Bronchial epithelial cell (primary cell): ENCODE measurements at places on chromosomes 4 and X.

DNA sequence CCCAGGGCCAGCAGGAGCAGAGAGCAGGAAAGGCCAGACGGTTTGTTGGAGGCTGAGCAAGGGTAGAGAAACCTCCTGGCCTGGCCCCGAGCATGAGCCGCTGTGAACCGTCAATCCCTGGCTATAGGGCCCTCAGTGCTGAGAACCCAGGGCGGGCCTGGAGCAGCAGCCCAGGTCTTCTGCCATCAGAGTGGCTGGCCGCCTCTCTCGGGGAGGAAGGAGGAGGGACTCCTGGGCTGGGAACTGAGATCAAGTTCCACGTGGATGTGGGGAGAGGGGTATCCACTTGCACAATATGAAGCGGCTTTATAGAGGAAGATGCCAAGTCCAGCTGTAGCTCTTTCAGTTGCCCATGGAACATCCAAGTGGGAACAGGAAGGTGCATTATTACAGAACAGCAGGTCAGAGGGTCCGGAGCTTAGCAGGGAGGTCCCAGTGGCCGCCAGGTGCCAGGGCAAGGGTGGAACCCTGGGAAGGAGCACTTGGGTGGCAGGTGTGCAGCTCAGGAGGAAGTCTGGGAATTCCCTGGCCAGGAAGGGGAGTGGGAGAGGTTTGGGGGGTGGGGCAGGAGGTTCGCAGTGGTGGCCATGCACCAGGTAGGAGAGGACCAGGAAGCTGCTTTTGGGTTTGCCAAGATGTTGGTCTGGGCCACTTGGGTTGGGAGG is 31.7 kb upstream of the CRMP1 start:
- DNase-seq = no peak

DNA sequence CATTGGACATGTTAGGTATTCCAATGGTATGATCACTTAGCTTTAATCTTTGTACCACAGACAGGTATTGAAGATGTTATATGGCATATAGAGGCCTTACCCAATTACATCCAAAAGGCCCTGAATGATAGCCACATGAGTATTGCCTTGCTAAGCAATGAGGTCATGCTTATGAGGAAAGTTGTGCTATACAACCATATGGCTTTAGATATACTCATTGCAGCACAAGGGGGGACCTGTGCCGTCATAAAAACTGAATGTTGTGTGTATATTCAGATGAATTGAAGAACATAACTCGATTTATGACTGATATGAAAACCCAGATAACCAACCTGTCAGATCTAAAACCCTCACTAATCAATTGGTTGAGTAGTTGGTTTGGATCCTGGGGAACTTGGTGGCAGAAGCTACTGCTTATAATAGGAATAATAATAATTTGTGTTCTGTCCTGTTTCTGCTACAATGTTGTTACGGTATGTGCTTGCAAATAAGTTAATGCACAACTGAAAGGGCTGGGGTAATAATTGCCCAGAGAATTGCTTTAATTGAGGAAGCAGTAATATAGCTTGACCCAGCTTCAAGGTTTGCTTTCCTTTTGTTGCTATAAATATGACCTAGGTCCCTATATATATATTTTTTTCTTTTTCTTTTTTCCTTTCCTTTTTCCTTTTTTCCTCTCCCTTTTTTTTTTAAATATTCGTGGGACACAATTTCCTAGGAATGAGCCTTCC is 21.5 kb upstream of the CSTF2 start:
- DNase-seq = no peak

GRCh38 chrX:103538728-103539127 is 19.4 kb upstream of the RAB40A start:
- peak; percentile 40 for DNase-seq

GRCh38 chr4:149988087-149988410 is 90.2 kb upstream of the DCLK2 start:
- no peak for DNase-seq

DNA sequence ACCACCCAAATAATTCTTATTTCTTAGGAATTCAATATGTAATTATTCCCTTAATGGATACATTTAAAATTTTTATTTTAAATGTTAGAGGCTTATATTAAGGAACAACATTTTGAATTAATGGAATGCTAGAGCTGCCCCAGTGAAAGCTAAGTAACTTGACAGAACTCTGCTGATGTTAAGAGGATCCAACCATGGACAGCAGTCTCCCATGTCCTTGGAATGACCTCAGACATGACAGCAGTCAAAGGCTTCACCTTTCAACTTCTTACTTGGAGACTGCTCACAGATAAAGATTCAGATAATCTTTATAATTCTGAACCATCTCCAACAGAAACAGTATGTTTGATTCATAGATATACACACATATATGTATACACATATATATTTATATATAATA is 17.2 kb downstream of the PDLIM3 start:
- no peak for DNase-seq

DNA sequence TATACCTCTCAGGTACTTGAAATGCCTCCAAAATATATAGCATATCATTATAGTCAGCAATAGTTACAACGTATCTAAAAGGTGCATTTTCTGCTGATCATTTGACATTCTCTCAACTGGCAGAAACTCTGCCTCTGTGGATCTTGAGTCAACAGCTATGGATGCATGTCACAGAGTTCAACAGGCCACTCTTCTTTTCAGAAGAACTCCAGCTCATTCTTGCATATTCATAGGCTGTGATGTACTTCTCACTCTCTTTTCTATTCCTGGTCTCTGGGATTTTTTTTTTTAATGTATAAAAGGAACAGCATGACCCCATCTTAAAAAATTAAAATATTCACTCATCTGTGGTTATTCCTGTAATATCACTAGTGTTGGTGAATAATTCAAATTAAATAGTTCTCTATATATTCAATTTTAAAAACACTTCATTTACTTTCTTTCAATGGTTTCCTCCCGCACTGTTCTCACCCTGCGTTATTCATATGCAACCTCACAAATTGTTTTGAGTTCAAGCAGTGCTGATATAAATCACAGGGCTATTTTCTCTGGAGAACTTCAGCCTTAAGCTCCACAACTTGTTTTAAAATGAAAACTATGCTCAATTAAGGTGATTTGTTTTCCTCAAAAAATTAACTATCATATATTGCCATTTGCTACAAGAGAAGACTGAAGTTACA is 1111.2 kb upstream of the ADGRL3 start:
- no peak for DNase-seq

GRCh38 chr4:46986922-46987638 is 6.3 kb downstream of the GABRA4 start:
- no peak for DNase-seq

DNA sequence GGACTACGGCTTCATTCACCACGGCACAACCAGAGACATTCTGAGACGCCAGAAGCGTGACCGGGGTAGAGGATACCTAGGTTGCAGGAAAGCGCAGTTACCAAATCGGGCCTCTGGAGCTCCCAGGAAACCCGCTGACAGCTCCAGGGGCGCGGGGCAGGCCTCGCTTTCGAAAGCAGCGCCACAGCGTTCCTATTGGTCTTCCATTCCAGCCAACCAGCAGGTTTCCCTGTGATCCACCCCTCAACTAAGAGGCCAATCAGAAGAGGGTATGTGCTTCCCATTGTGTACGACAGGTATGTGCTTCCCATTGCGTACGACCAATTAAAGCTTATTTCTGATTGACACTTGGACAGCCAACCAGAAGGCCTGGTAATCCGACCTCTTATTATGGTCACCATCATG is 14.9 kb downstream of the SNX12 start:
- no peak for DNase-seq

DNA sequence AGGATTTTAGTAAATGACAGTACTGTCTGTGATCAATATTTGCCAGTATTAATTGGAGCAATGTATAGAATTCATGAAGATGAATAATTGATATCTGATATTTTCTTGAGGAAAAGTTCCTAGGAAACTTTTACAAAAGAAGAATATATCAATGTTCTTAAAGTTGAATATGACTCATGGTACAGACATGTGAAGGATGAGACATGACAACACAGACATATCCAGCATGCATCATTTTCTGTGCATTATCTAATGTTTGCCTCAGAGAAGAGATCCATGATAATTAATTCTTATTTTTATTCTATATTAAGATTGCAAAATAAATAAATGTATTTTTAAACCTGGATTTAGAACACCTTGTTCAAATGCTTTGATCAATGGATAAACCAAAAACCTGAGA is 452.9 kb upstream of the EPHA5 start:
- DNase-seq = no peak

GRCh38 chrX:120653000-120653399 is 23.1 kb upstream of the C1GALT1C1 start:
- DNase-seq = no peak

DNA sequence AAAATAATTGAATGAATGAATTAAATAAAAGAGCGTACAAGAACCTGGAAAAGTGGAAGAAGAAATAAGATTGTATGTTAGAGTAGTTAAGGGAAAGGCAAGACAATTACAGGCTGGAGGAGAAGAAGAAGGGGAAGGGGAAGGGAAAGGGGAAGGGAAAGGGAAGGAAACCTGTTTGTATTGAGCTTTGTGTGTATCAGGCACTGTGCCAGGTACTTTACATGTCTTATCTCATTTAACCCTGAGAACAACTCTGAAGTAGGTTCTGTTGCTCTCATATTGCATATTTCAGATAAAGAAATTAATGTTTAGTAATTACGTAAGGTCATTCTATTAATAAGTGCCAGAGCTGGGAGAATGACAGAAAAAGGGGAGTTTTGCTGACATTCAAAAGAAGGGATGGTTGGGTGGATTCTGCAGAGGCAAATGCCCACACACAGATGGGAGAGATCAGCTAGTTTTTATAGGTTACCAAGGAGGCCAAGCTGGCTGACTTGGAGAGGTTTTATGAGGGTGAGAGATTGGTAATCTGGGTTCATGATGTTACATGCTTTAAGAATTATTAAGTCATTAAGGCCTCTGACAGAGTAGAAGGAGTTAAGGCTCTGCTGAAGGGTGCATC is 92.3 kb upstream of the LCORL start:
- DNase-seq = no peak

DNA sequence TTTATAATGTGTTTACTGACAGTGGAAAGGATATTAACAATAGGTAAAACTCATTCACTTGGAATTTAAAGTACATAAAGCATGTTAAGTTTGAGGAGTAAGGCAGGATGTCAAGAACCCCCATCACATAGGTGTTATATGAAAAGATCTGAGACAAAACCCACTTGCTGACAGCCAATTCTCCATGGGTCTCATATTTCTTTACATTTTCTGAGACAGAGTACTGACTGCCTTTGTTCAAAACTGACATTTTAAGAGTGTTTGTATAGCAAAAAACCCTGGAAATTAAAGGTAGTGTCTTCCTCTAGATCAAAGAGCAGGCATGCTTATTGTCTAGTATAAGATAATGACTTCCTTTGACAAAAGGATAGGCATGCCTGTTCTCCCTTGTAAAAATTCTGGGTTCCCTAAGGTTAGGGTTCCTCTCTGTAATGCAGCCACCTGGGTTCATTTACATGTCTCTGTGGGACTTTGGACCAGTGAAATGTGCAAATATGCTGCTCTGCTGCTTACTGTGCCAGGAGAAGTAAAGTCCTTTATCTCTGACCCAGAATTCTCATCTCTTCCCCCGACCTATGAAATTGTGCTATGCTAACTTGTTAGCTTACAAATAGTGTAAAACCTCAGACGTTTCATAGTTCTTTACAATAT is 123.6 kb downstream of the PCDH18 start:
- DNase-seq = no peak

GRCh38 chr4:185711726-185712125 is 100.3 kb downstream of the SORBS2 start:
- peak; percentile 93 for DNase-seq

DNA sequence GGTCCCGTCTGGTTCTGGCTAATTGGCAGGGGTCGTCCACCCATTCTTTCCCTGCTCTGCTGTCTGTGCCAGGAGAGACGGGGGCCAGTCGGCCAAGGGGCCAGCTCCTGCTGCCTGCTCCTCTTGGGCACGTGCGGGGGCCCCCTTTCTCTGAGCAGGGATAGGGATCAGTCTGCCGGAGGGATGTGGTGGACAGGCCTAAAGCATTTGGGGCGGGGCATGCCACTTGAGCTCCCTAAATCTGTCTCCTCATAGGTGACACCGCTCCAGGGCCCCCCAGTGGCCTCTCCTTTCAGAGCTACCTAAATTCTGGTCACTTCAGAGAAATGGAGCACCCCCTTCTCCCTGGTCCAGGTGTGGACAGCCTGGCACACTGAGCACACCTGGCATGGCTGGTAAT is 4.2 kb upstream of the MSANTD1 start:
- no peak for DNase-seq

GRCh38 chr4:183335369-183335940 is 13.2 kb upstream of the CLDN24 start:
- peak; percentile 95 for DNase-seq

- DNase-seq = no peak
Measured at GRCh38 chr4:8306511-8307021, 37.0 kb downstream of the HTRA3 start.

GRCh38 chrX:118579417-118579816 is 83.8 kb downstream of the DOCK11 start:
- DNase-seq = no peak

DNA sequence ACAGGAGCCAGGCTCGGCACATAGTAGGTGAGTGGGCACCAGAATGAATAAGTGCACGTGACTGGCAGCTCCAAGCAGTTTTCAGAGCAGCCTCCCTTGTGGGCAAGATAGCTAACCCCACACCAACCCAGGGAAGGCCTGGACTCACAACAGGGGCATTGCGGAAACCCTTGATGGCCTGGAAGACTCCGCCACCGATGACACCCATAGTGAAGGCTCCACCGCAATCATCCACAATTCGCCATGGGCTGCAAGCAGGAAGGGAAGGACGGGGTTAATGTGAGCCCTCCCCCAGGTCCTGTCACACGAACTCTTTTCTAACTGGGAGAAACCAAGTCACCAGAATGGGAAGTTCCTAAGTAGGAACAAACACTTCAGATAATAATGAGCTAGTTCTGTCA is 957 bp downstream of the TIMM17B start:
- DNase-seq = no peak
